ENCODE measurements at places on chromosomes 5 and 9.
A peak's percentile ranks its signal among the peaks of the same experiment; 100 is the strongest.

GRCh38 chr5:159456722-159457465 is 126.6 kb upstream of the IL12B start:
- peak; percentile 75 for ATAC-seq

DNA sequence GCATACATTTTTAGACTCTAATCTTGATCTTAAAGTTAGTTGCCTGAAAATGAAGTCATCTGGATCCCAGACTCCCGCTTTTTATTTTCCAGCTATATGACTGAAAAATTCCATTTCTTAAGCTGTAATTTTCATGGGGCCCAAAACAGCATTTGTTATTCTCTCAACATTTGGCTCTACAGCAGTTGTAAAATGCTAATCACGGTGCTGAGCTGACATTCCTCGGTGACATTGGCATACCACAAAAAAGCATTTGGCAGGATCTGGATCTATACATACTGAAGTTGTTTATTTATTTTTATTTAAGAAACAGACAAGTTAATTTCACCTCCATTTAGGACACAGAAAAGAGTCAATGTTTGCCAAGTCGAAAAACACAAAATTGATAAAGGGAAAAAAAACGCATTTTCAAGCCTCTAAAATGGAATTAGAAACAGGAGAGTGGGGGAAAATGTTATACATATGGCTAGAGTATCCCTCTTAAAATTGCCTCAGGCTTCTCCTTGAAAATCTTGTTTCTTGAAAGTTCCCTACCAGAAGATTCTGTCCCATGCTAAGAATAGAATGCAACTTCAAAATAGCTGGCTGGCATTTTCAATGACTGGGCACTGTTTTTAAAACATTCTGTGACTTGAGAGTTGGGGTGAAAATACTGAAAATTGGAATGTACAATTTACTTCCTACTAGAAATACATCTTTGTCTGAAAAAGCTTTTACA is 207.5 kb upstream of the TBCA start:
- no peak for ATAC-seq

DNA sequence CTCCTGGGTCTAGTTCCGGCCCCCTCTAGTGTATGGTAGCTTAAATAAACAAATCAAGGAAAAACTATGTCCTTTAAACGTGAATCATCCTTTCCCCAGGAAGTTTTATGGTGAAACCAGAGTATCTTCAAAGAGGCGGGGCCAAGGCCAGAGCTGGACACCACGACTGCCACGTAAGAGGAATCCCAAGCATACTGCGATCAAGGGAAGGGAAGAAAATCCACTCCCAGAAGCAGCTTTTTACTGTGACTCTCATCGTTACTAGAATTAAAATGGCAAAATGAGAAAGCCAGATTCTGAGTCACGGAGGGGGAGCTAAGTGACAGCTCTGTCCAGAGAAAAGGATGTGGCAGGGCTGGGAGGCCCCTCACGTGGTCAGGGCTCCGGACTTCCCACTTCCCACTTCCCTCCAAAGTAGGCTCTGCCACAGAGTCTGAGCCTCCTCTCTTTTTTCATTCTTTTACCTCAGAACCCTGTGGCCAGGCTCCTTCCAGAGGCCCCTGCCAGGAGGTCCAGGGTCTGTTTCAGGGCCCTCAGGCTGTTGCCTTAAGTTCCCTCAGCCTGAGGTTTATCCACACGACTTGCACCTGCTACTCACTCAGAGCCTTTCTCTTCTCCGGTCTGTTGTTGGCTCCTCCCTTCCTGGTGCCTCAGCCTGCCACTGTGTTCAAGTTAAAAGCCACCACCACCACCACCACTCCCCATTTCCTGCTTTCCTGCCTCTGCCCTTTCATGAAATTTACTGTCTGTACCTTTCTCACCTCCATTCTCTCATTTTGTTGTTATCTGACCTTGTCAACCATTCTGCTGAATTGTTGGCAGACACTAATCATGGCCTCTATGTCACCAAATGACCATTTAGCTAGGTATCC is 1.4 kb upstream of the GLRX start:
- ATAC-seq = peak; percentile 34

- ATAC-seq = no peak
Observed at GRCh38 chr9:117303643-117304230, 111.1 kb downstream of the ASTN2 start.

DNA sequence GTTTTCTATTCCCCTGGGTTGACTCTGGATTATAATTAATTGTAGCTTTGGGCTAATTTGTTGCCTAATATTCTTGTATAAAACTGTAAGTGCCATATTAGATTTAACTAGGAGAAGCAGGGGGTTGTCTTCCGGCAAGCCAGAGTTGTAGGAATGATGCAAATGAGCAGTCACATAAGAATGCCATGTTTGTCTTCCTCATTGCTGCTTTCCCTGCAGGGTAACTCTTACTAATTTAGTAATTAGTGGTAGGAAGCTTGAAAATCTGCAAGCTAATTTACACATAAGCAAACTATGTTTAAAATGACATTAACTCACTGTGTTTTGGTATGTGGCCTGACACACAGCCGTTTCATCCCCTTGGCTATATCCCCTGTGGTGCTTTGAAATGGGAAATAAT is 527.8 kb downstream of the KCTD16 start:
- no peak for ATAC-seq

GRCh38 chr5:9438596-9439354 is 107.1 kb downstream of the SEMA5A start:
- no peak for ATAC-seq

- no peak for ATAC-seq
Observed at GRCh38 chr9:103731541-103731940, 362.6 kb upstream of the SMC2 start.

- ATAC-seq = no peak
Observed at GRCh38 chr5:119470851-119471451, 18.7 kb downstream of the HSD17B4 start.

- ATAC-seq = no peak
Observed at GRCh38 chr9:129678844-129679243, 13.4 kb downstream of the PRRX2 start.

DNA sequence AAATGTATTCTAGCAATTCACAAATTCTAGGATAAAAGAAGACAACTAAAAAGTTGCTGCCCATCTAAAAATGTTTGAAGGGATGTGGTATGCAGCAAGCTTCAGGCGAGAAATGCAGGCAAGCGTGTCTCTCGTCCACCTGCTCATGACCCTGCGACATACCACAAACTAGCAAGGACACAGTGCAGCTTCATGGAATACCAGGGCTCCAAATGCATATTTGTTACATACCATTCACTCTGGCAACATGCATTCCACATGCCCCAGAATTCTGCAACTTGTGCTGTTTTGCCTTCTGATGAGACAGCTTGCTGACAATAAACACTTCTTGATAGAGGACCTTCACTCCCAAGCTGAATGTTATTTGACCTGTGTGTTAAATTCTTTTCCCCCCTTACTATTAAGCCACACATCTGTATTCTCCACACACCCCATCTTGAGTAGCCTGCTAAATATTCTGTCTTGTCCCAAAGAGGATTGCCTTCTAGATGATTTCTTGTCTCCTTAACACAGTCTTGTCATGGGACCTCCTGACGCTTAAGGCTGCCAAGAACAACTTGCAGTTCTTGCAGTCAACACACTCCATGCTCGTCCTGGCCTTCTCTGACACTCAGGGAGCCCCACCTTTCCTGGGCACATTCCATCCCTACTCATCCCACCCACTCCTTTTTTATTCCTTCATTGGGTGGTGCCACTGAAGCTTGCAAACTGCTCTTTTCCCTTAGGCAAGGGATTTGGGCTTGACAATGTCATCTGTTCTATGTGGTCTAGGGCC is 340.5 kb downstream of the PIK3R1 start:
- no peak for ATAC-seq

GRCh38 chr5:137833463-137833862 is 34.2 kb upstream of the MYOT start:
- peak; percentile 90 for ATAC-seq

DNA sequence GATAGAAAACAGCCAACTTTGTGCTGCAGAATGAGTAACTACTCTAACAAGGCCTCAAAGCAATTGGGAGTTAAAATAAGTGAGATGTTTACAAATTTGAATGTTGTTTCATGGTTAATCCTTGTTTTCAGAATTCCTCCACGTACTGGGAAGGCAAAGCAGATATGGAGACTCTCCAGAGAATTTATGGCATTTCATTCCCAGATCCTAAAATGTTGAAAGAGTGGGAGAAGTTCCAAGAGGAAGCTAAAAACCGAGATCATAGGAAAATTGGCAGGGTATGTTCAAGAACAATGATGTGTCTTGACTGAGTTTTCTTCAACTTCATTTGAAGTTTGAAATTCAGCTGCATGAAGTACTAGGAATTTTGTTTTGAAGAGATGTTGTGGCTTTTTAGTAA is 16.4 kb downstream of the TARS1 start:
- ATAC-seq = no peak

DNA sequence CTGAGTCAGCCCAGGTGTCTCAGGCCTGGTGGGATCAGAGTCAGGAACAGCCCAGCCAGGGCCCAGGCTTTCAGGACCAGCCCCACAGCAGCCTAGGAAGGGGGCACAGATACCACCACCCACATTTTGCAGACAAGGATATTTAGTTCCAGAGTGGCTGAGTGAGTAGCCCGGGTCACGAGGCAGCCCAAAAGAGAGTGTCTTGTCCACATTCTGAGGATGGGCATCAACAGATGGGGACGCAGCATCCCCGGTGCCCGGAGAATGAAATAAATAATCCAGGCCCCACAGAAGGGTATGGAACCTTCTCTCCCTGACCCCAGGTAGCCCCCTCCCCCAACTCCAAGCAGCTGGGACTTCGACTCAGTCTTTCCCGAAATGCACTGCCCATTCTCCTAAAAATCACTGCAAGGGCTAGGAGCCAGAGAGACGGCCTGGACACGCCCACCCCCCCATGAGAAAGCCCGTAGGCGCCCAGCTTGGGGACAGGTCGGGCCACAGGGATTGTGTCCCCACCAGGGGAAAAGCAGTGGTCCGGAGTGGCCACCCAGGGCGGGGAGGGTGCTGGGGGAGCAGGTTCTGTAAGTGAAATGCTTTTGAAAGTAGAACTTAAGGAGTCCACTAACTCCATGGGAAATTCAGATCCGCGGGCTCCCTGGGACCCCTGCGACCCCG is 6.9 kb downstream of the LHX3 start:
- ATAC-seq = no peak

GRCh38 chr5:75601996-75602395 is 9.3 kb upstream of the ANKDD1B start:
- no peak for ATAC-seq

DNA sequence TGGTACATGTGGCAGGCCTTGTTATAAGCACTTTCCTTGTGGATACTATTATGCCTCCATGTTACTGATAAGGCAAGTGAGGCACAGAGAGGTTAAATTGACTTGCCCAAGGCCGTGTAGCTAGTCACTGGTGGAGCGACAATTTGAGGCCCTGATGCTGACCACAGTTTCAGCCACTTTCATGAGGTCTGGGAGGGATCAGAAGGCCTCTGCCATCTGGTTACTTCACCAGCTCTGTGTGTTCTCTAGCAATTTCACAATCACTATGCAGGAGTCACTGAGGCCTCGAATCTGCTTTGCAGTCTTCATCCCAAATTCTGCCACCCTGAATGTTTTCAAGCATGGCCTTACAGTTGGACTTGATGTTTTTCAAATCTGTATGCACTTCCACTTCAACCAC is 9.1 kb downstream of the LRRC70 start:
- no peak for ATAC-seq

DNA sequence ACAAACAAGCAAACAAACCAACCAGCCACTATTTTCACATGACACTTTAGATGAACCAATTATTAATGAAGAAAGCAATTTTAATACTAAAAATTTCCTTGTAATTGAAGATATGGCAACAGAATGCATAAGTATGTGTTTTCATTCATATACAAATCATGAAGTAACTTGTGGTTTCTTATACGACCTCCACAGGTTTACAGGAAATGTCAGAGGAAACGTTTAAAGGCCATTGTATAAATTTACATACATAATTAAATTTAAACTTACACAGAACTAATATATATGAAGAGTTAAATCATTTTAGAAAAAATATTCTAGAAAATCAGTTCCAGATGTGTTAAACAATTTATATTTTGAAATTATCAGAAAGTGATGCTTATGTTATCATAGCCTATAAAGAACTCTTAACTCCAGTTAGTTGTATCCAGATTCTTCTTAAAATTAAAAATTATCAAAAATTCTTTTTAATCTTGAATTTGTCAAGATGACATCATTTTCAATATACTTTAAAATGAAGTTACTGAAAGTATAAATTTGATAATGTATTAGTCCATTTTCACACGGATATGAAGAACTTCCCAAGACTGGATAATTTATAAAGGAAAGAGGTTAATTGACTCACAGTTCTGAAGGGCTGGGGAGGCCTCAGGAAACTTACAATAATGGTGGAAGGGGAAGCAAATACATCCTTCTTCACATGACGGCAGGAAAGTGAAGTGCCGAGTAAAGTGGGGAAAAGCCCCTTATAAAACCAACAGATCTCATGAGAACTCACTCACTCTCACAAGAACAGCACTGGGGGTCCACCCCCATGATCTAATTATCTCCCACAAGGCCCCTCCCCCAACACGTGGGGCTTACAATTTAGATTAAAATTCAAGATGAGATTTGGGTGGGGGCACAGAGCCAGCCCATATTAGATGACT is 192.0 kb downstream of the PIK3R1 start:
- ATAC-seq = no peak

- ATAC-seq = no peak
Observed at GRCh38 chr5:12780536-12780935, 876.3 kb upstream of the CTNND2 start.
